ENCODE measurements at places on chromosomes 16 and 17.
A peak's percentile ranks its signal among the peaks of the same experiment; 100 is the strongest.

GRCh38 chr16:3859889-3860288, 20.6 kb downstream of the CREBBP start:
- no peak for DNase-seq

GRCh38 chr16:14418795-14419225, 211.2 kb downstream of the PARN start:
- DNase-seq = no peak

- DNase-seq = no peak
Measured at GRCh38 chr17:17741349-17742023, 60.2 kb downstream of the RAI1 start.

DNA sequence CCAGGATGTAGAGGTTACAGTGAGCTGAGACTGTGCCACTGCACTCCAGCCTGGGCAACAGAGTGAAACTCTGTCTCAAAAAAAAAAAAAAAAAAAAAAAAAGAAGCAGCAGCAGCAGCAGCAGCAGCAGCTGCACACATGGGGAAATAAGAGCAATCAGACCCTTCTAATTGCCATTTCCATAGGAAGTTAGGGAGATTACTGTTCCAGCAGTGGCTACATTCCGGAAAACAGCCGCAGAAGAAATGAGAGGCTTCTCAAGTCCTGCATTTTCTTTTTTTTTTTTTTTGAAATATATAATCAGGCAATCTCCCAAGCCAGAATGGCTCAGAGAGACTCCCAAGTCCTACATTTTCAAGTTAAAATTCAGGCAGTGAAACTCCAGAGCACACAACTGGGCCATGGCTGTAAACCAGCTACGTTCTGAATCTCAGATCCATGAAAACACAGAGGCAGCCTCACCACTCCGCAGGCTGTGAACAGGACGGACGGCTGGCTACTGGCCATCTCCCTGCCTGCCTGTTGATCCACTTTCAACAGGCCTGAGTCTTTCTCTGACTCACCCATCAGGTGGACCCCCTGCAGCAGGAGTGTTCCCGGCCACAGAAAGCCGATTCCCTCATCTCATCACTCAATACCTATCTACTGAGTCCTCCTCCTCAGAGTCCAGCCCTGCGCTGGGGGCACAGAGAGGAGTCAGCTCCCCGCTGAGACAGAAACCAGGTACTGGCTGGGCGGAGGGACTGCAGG, 15.0 kb downstream of the TRPV1 start:
- no peak for DNase-seq

- DNase-seq = no peak
Measured at GRCh38 chr16:3797473-3797872, 80.1 kb upstream of the TRAP1 start.

- DNase-seq = no peak
Measured at GRCh38 chr17:43874293-43874692, 27.3 kb downstream of the CD300LG start.

GRCh38 chr17:17590883-17591354, 589 bp downstream of the PEMT start:
- DNase-seq = no peak

DNA sequence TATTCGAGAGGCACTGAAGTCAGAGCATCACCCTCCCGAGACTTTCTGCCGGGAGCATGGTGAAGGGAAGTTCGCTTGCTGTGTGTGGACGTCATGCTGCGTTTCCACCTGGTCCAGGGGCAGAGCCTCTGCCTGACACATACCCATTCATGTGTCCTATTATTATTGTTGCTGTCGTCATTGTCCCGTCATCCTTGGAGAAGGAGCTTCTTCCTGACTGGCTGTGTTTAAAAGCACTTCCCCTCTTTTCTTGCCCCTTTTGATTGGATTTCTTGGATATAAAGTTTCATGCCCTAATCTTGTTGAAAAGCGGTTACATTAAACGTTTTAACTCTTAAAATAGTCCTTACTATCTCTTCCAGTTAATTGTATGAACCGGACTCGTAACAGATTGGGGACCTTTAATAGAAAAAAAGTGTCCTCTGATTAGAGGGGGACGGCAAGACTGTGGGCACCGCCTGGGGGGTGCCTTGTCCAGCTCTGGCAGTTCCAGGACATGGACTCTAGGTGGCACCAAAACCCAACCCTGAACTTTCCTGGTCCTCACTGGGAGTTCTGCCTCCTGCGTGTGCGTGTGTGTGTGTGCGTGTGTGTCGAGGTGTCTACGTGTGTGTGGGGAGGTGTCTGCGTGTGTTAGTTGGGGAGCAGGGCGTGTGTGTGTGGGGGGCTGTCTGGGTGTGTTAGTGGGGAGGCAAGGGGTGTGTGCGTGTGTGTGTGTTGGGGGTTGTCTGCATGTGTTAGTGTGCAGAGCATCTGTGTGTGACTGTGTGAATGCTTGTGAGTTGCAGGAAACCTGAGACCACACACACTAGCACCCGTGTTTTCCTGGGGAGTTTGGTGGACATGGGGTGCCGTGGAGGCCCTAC, 133.3 kb upstream of the CIBAR2 start:
- no peak for DNase-seq

- no peak for DNase-seq
Measured at GRCh38 chr16:48029768-48030167, 126.0 kb downstream of the ABCC12 start.

DNA sequence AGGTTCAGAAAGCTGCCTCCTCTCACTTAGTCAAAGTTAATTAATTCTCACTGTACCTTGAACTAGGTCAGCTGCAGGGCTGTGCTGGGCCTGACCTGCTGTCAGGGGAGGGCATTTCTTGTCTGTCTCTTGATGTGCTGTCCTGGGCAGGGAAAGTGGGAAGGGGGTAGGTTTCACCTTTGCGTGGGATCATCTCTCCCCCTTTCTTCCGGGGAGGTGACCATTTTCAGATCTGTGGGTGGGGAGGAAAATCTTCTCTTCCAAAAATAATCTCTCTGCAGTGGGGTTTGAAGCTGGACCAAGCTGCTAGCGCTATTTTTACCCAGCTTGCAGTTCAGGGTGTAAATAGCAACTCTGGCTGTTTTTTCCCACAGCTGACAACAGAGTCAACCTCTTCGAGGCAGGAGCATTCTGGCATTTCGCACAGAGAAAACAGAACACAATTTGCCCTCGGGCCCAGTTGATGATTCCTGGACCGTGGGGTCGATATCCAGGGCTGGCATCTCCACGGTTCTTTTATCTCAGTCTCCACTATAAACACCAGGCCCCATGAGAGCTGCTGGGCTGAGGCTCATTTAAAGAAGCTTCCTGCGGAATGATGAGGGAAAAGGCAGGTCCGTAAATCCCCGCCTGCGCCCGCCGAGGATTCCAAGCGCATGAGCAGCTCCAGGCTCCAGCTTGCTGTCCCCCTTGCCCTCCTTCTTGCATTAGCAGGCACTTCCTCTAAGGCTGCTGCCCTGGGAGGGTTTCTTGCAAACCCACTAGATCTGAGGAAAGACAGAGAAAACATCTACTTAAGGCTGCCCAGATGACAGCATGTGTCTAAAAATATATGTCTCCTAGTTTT, 93.9 kb downstream of the YPEL2 start:
- no peak for DNase-seq

DNA sequence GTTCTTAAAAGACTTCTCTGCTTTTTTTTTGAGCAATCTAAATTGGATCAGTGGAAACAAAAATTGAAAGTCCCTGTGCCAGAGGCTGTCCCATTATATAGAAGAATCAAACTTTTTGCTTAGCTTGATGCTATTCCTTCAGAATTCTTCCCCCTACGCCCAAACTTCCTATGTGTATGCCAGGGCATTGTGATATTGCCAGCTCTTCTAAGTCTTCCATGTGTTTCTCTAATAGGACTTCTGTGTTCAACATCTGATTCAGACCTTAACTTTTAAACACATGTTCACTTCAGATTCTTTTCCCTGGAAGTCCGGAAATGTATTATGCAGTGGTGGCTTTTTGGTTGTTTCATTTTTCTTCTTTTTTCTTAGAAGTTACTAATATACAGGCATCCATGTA, 18.7 kb downstream of the PTRH2 start:
- DNase-seq = no peak

GRCh38 chr17:78395155-78395554, 16.7 kb downstream of the PGS1 start:
- DNase-seq = no peak

- no peak for DNase-seq
Measured at GRCh38 chr17:71327376-71328059, 793.3 kb upstream of the SOX9 start.

- no peak for DNase-seq
Measured at GRCh38 chr17:75535119-75535537, 9.6 kb downstream of the LLGL2 start.

DNA sequence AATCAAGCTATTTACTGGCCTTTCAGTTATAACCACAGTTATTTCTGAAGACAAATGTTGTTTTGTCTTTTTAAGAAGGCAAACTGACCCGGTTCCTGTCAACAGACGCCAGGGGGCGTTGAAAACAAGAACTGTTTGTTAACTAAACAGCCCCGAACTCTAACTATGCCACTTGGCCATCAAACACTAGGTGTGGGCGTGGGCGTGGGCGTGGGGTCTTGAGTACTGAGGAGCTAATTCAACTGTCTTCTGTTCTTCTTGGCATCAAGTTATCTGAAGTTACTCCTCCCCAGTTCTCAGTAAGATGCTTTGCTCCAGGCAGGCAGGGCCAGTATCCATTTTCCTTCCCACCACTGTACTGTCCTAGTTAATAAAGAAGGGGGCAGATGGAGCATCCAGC, 63.3 kb upstream of the MTMR4 start:
- DNase-seq = no peak

GRCh38 chr16:69474408-69474807, 50.0 kb downstream of the CYB5B start:
- no peak for DNase-seq

GRCh38 chr17:73363442-73364154, 51.8 kb upstream of the CDC42EP4 start:
- DNase-seq = no peak

DNA sequence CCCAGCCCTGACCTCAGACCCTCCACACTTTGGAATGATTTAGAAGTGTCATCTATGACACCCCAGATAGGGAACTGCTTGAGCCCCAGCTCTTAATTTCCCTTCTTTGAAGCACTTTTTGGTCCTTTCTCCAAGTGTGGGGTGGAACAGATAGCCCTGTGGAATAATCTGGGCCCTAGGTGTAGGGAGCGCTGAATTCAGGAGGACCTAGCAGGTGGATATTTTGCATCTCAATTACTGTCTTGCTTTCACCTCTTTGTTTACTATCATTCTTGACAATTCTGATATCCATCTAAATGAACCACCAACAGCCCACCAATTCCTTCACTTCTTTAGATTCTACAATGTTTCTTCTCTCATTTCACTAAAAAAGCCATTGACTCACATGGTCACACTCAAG, 850.4 kb downstream of the KCNJ2 start:
- DNase-seq = no peak

DNA sequence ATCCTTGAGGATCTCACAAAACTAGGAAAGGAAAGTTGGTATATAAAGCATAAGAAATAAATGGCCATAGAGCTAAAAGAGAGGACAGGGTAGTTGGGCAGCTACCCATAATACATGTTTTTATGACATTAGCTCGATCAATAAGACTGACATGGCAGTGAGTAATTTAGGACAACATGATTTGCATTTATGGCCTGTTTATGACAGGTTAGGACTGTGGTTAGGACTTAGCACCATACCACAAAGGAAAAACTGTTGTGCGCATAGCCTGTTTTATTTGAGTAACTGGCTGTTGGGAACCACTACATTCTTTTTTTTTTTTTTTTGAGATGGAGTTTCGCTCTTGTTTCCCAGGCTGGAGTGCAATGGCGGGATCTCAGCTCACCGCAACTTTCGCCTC, 18.0 kb upstream of the TRIM37 start:
- no peak for DNase-seq

DNA sequence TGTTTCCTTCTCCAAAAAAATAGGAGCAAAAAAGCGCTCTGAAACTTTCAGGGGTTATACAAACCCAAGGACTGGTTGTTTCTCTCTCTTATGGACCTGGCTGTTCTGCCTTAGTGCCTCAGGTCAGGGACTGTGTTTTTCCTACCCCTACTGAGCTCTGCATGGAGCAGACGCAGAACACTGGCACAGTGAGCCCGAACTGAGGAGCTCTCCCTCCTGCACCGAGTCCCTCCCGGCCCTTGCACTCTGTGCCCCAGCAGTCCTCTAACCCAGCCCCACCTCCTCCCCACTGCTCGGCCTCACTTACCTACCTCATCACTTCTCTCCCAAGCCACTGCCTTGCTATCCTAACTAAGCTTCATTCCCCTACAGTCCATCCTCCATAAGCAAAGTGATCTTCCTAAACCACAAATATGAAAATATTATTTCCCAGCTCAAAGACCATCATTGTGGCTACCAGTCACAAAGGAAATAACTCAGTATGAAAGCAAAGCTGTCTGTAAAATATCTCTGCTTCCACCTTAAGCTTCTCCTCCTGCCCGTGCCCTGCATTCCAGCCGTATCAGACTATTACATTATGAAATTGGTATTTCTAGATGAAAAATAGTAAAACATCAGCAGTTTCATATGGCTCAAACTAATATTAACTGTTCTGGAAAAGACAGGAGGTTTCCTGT, 13.6 kb downstream of the MEIOB start:
- no peak for DNase-seq

DNA sequence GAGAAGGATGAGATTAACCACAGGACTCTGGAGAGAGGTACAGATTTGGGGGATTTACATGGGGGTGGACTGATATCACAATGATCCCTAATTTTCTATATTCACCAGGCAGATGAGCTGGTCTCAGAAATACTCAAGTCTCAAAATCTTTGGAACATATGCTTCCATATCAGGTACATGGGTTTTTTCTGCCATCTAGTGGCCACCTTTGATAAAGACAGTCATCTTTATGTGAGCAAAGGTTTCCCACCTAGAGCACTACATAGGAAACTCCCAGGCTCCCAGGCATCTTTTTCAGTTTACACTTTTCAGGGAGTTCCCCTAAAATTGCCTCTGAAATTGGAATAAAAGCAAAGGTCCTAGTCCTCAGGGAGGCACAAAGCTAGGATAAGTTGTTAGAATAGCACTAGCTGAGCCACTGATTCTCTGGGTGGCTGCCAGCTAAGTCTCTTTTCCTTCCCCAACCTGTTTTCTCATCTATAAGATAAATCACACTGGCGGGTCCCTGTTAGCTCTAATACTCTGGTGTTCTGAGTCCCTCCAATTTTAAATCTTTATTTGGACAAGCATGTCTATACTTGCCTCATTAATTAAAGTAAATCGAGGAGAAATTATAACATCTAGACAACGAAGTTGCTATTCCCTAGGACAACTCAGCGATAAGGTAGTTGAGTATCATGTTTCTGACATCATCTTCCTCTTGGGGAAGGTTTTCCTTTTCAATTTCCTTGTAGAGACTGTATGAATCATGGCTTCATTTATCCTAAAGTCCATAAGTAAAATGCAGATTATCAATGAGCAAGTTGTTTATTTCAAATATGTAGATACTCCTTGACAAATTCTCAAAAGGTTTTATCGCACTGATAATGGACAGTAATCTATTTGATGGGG, 19.0 kb upstream of the MON1B start:
- peak; percentile 20 for DNase-seq

GRCh38 chr17:74079537-74080300, 123.8 kb upstream of the RPL38 start:
- DNase-seq = no peak
